ENCODE measurements at places on chromosomes 7 and 10. TPM values are rescaled to one million over a fixed set of nuclear protein-coding genes. Genes with fewer than 3 reads are reported as not detected.

The LBX1 gene
- not detected for total RNA-seq

The SUV39H2 gene
- 20.9 TPM for total RNA-seq

The CUBN gene
- total RNA-seq: 0.07 TPM

The OPALIN gene
- not detected for total RNA-seq

The CYP26C1 gene
- total RNA-seq: 0.60 TPM

The ASB15 gene
- not detected for total RNA-seq

The CALML5 gene
- total RNA-seq: 6.3 TPM

The GTF2IRD1 gene
- total RNA-seq: 44.0 TPM

The DYDC2 gene
- total RNA-seq: not detected

DNA sequence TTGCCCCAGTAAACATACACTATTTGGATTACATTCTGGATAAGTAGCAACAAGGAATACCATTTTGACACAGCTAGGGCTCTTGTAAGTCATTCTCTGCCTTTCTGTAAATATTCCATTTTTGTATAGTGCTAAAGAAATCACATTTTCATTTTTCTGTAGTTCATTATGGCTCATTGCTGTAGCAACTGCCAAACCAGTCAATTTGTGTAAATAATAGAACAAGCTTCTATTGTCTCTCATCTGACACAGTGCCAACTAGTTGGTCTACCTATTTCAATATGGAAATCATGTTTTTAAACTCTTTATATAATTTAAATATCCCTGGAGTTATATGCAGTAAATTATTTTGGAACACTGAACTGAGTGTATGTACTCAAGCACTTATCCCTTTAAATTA lies 193.7 kb downstream of the RELN start:
- DNase-seq: no peak

- DNase-seq: no peak
Observed at GRCh38 chr7:126411821-126412383, 840.8 kb downstream of the GRM8 start.

GRCh38 chr7:20911081-20911480 lies 124.4 kb upstream of the SP8 start:
- no peak for DNase-seq

GRCh38 chr7:44158096-44158872 lies 17.2 kb upstream of the MYL7 start:
- DNase-seq: no peak

DNA sequence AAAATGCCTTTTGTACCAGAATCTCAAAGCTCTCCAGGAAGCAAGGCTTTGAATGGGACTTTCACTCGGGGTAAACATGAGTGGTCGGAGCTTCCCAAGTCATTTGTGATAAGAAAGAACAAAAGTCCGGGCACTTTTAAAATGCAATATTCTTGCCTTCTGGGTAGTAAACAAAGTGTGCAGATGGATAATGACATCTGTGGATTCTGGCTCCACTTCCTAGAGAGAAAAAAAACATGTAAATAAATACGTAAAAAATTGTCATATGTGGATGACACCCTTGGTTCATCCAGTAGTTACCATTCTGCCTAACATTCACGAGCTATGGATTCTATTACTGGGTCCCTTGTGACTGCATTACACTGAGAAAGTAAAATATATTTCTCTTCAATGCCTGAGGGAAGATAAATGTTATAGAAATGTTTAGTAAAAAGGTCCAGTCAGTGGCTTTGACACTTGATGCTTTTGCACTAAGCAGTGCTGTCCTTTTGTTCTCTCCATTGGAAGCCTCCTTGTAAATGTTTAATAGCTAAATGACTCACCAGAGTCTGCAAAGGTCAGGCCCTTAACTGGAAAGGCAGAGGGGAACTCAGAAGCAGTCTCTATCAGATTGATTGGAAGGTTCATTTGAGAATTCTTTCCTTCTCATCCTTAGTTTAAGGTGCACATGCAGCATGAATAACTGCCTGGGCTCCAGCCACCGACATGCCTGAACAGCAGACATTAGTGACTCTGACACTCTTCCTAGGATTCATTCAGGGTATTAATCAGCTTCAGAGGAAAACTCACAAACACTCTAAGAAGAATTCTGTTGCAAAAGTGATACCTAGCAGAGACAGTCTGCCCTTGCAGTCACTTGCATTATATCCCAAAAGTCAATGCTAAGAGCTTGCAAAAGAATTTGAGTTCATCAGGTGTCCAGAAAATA lies 11.7 kb upstream of the EDRF1 start:
- no peak for DNase-seq

- peak; percentile 43 for DNase-seq
Observed at GRCh38 chr7:22329816-22330524, 27.0 kb downstream of the RAPGEF5 start.

- DNase-seq: no peak
Observed at GRCh38 chr7:147279964-147280374, 1163.4 kb downstream of the CNTNAP2 start.

GRCh38 chr7:55474944-55475854 lies 97.1 kb downstream of the VOPP1 start:
- DNase-seq: no peak

GRCh38 chr10:104622598-104623209 lies 18.4 kb upstream of the SORCS3 start:
- DNase-seq: no peak

GRCh38 chr10:54009672-54010071 lies 791.4 kb downstream of the PCDH15 start:
- no peak for DNase-seq

- DNase-seq: no peak
Observed at GRCh38 chr10:71463111-71463510, 66.4 kb downstream of the CDH23 start.

- DNase-seq: no peak
Observed at GRCh38 chr7:69630292-69630691, 32.0 kb downstream of the AUTS2 start.

- peak; percentile 38 for DNase-seq
Observed at GRCh38 chr10:117716889-117717288, 174.3 kb downstream of the EMX2 start.

GRCh38 chr7:19775578-19775977 lies 2.2 kb upstream of the TMEM196 start:
- no peak for DNase-seq

DNA sequence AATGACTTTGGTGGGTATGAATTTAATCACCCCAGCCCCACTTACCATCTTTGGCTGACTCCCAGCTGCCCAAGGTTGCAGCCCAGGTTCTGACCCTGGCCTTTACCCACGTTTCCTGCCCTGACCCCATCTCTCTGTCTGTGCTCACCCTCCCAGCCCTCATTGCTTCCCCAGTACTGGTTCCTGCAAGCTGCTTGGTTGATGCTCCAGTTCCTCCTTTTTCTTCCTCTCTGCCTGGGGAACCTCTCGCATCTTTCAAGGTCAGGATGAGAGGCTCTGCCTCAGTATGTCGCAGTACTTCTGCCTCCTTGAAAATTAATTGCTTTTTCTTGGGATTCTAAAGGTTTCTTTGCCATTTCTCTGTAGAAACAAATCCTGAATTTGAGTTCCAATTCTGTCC lies 263.8 kb upstream of the ZNF32 start:
- no peak for DNase-seq

DNA sequence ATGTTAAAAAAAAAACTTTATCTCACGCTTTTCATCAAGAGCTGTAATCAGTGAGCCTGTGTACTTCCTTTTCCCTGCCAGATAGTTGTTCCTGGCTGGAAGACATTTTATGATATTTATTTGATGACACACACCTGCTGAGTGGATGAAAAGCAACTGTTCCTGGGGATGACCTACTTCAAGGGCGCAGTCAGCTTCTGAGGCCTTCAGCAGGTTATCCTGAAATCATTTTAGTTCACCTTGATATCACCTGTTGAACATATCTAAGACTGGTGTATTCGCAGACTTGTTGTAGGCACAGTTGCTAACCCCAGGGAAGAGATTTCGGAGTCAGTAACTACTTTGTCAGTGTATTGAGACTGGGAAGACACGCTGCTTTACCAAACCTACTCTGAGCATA lies 234.5 kb upstream of the TCF7L2 start:
- DNase-seq: no peak

GRCh38 chr10:69377933-69378332 lies 38.8 kb downstream of the TACR2 start:
- DNase-seq: no peak

- DNase-seq: peak; percentile 88
Observed at GRCh38 chr7:77538281-77539212, 1.5 kb downstream of the PTPN12 start.

- DNase-seq: no peak
Observed at GRCh38 chr7:88146616-88147015, 73.2 kb downstream of the SRI start.

GRCh38 chr10:117160567-117160966 lies 22.5 kb upstream of the VAX1 start:
- no peak for DNase-seq

DNA sequence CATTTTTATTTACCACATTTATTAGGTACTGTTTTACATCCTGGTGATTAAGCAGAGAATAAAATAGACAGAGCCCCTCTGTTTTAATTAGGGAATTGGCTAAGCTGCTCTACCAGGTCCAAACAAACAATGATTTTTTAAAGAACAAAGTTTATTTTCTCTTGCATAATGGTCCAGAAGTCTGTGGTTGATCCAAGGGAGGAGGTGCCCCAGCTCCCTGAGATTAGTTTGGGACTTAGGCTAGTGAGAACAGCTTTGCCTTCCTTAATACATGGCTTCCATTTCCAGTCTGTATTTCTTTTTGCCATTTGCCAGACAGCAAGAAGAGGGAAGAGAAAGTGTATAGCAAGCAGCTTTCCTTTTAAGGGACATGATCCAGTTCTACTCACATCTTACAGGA lies 2.9 kb upstream of the MIOS start:
- no peak for DNase-seq

Measured in PC-9 (cell line).